ENCODE measurements at places on chromosomes 3 and 15. TPM values are rescaled to one million over a fixed set of nuclear protein-coding genes. Genes with fewer than 3 reads are reported as not detected.

DNA sequence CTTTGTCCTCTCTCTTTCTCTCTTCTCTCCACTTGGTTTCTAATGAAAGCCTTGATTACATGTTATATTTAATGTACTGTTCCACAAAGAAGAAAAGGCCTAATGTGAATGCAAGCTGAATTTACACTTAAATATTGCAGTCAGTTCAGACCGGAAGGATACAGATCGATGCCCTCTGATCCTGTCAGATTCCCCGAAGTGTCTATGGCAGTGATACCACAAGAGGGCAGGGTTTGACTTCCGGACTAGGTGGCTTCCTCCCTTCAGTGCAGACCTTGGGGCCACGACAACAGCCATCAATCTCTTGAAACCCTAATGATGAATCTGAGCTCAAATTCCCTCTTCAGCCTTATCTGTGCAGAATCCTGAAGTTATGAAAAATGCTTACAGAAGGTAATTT lies 29.5 kb downstream of the AGTR1 start:
- no peak overlapping the region for H3K27ac ChIP-seq
- no peaks in the 10 kb centered on the region for H3K36me3 ChIP-seq
- H3K27me3 ChIP-seq = no peaks in the 10 kb centered on the region
- no peaks in the 10 kb centered on the region for H3K4me1 ChIP-seq
- DNase-seq = no peak

GRCh38 chr3:172341482-172342059 lies 106.7 kb downstream of the GHSR start:
- H3K27ac ChIP-seq = no peak overlapping the region
- no peak overlapping the region for H3K4me3 ChIP-seq
- no peak for DNase-seq
- H3K4me1 ChIP-seq = no peaks in the 10 kb centered on the region

DNA sequence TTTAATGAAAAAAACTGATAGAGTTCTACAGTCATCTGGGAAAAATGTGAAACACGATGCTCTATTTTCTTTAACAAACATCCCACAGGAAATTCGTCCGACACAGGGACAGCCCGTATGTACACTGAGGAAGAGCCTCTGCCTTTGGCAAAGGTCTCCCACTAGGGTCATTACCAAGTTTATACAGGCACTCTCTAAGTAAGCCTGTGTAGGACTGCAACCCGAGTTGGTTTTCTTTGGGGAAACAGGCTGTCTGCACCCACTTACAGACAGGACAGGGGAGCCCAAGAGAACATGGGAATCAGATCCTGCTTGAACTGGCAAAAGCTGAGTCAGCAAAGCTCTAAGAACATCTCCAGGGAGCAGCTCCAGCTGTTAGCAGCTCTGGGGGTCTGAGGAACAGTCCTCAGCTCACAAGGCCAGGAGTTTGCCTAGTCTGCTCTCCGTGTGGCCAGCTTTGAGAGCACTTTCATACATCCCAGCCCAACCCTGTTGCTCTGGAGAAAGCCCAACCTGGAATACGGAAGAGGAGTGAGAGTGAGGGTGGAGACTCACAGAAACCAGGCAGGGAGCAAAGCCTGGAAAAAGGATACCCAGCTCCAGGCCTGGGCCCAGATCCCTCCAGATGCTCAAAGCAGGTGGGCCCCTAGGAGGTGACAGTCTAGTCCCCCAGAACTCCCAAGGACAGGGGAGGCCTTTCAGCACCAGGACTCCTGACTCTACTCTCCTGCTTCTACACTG lies 1.9 kb downstream of the TBC1D2B start:
- no peak for DNase-seq
- no peaks in the 10 kb centered on the region for H3K36me3 ChIP-seq
- peak overlapping the region; percentile 78 for H3K27ac ChIP-seq
- no peaks in the 10 kb centered on the region for H3K27me3 ChIP-seq
- H3K4me3 ChIP-seq = peak overlapping the region; percentile 93

GRCh38 chr3:114285648-114286230 lies 8.1 kb upstream of the TIGIT start:
- no peaks in the 10 kb centered on the region for H3K27me3 ChIP-seq
- H3K27ac ChIP-seq = no peak overlapping the region
- no peak overlapping the region for H3K4me3 ChIP-seq
- DNase-seq = no peak

Gene XCR1
- total RNA-seq = not detected

Gene SAMMSON
- total RNA-seq = not detected

Gene SHC4
- total RNA-seq = 0.14 TPM

Data from psoas muscle (tissue), 8 donors.